ENCODE measurements at places on chromosomes 1 and 21.

GRCh38 chr1:205664399-205665017 is 15.8 kb downstream of the SLC45A3 start:
- DNase-seq, result peak; percentile 88

DNA sequence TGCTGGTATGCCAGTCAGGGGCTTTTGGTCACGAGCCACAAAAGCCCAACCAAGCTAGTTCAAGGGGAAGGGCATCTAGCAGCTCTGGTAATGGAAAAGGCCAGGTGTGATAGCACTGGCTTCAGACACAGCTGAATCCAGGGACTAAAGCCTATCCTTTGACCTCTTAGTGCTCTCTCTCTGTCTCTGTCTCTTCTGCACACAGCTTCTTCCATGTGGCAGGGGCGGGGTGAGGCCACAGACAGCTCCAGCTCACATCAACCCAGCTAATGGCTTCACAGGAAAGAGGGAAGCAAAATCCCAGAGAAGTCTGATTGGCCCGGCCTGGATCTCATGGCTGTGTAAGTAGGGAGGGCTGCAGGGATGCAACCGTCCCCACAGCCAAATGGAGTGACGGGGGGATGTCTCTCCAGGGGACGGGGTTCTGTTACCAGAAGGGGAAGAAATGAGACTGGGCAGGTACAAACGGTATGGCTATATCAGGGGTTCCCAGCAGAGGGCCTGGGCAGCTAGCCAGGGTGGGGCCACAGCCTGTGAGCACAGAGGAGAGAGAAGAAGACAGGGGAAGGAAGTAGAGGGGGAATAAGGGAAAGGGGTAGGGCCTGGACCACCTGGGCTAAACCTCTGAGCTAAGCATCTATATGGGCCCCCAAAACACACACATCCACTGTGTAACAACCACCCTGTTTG is 42.4 kb downstream of the FBXO2 start:
- no peak for DNase-seq

GRCh38 chr1:53420341-53420740 is 38.9 kb upstream of the DMRTB1 start:
- no peak for DNase-seq

DNA sequence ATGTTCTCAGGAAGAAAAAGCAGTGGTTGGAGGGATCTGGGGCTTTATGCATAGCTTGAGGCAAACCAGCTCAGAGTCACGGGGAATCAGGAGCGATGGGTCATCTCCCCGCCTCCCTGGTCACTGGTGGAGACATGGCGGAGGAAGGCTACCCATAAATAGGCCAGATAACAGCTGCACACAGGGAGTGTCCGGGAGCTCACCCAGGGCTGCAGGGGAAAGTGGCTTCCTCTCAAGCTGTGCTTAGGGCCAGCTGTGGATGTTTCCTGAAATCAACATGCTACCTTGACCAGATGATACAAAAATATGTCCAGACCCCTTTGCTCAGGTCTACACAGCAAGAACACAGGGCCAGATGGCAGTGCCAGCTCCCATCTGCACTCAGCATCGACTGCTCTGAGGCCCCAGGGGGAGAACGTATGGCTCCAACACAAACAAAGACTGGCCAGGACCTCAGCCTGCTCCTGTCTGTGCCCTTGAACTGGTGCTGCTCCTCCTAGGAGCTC is 27.1 kb upstream of the RERE start:
- DNase-seq, result no peak

DNA sequence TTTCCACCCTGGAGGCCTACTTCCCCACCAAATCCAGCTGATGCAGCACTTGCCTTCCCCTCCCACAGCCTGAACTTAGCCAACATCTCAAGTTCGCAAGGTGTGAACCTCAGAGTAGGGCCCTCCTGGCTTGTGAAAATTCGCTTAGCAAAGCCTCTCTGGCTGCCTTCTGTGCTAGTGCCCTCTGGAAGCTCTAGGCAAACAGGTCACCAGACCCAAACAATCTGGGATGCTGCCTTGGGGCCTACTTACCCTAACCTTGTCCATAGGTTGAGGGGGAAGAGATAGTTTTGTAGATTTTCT is 30.3 kb upstream of the TRABD2B start:
- DNase-seq, result no peak

Measured in left lobe of liver (tissue), 2 donors.